RPMI7951 (cell line): ENCODE measurements at places on chromosomes 2 and 18.

DNA sequence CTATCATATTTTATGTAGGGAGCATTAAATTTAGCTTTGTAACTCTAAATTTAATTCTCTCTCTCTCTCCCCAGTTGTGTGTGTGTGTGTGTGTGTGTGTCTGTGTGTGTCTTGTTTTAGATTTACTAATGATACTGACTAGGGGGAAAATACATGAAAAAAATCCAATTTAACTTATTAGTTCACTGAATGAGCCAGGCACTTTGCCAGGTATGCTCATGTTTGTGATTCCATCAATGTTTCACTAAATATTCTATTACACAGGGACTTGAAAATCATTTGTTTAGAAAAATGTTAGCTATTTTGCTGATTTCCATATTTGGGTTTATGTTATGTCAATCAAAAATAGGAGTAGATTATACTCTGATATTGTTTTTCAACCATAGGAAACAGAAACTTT, 203.7 kb upstream of the ZNF804A start:
- DNase-seq, result no peak

- DNase-seq, result peak; percentile 40
Measured at GRCh38 chr2:234435836-234436481, 60.9 kb downstream of the ARL4C start.

DNA sequence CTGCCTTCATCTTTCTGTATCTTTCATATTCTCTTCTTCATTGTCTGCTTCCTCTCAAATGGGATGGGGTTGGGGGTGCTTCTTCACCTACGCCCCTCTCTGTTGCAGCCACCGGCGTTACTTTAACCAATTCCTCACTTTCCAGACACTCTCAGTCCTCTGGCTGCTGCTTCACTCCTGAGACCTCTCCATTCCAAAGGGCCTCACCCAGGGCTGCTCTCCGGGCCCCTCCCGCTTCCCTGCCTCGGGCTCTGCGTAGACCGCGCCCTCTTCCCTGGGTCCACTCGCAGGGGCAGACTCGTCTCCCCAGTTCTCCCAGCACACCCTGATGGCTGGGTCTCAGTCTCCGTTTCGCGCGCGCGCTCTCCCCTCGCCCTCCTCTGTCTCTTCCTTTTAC, 926 bp downstream of the SERPINB8 start:
- DNase-seq, result peak; percentile 62

GRCh38 chr18:37667836-37668235, 102.2 kb upstream of the CELF4 start:
- no peak for DNase-seq

DNA sequence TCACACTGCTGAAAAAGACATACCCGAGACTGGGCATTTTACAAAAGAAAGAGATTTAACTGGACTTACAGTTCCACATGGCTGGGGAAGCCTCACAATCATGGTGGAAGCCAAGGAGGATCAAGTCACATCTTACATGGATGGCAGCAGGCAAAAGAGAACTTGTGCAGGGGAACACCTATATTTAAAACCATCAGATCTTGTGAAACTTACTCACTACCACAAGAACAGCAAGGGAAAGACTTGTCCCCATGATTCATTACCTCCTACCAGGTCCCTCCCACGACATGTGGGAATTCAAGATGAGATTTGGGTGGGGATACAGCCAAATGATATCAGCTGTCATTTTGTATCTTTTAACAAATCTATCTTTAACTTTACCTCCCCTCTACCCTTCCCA, 251.1 kb upstream of the RASGRP3 start:
- peak; percentile 26 for DNase-seq

DNA sequence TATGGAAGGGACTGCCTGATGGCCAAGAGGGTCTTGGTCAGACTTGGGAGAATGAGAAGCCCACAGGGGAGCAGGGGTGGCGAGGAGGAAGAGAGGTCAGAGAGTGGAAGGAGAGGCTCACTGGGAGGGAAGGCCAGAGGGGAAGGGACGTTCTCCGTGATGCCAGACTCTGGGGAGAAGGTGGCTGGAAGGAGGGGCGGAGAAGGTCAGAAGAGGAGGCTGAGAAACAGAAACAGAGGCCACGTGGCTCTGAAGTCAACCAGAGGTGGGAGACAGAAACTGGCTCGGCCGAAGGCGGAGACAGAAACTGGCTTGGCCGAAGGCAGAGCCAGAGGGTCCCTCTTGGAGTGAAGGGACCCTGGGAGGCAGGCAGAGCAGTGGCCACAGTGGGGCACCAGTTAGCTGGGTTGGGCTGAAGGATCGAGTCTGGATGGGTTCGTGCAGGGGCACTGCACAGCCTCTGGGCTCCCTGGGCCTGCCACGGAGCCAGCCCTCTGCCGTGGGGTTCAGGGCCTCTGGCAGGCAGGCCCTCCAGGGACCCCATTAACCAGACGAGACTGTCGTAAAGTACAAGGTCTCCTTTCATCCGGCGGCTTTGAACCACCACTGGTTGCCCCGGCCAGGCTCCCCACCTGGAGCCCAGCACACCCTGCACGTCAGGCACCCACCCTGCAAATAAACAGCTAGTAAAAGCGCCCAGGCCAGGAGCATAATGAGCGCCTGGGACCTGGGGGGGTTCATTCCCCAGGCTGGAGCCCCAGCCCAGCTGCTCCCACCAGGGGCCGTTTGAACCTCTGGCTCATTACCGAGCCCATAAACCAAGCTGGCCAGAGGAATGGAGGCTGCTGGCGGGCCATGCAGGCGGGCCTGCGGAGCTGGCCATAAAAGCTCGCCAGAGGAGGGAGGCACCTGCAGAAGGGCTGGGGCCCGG, 218.8 kb downstream of the DYSF start:
- no peak for DNase-seq

- DNase-seq, result peak; percentile 76
Measured at GRCh38 chr2:118059919-118060478, 28.3 kb upstream of the INSIG2 start.

GRCh38 chr2:173392731-173393130, 38.1 kb downstream of the CDCA7 start:
- no peak for DNase-seq

DNA sequence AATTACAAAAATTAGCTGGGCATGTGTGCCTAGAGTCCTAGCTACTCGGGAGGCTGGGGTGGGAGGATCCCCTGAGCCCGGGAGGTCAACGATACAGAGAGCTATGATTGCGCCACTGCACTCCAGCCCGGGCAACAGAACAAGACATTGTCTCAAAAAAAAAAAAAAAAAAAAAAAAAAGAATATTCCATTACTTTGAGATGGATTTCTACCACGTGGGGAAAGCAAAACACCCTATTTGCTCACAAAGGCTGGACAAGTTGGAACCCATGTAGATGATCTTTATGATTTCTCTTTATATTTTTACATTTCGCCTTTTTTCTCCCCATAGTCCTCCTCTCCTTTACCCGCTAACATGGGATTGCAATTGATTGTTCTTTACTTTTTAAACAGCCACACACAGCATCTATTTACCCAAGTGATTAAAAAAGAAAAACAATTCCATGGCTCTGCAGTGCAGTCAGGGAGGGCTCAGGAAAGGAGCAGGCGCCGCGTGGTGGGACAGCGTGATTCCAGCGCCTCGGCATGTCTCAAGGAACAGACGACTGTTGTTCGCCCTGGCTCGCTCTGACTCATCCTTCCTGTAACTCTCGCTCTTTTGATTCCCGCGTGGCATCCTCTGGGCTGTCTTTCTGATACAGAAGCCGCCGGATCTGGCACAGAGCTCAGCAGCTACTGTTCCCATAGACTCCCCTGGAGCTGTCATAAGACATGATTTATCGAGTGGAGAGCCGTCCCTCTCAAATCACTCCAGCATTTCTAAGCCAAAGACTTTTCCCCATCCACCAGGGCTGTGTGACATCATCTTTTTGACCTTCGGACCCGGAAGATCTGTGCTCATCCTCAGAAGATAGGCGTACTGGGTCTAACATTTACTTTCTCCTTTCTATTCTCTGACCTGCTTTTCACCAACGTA, 230.4 kb upstream of the AGAP1 start:
- peak; percentile 94 for DNase-seq

DNA sequence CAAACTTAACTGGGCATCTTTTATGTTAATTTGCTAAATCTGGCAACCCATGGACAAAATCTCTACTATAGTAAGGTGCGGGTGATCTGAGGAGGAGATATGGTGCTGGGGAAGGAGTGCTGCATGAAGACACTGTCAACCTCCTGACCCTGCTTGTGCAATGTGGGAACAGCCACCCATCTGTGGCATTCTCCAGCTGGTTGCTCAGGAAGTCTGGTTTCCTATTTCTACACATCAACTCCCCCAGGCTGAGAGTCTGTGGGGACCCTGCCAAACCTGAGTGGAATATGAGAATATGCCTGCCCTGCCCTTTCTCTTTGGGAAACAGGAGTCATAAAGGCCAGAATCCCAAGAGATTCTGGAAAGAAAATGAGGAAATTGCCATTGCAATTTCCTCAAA, 60.1 kb upstream of the PAX3 start:
- peak; percentile 99 for DNase-seq

GRCh38 chr18:58800582-58800981, 64.1 kb upstream of the ZNF532 start:
- no peak for DNase-seq

- no peak for DNase-seq
Measured at GRCh38 chr2:101882769-101883307, 108.9 kb upstream of the IL1R2 start.

DNA sequence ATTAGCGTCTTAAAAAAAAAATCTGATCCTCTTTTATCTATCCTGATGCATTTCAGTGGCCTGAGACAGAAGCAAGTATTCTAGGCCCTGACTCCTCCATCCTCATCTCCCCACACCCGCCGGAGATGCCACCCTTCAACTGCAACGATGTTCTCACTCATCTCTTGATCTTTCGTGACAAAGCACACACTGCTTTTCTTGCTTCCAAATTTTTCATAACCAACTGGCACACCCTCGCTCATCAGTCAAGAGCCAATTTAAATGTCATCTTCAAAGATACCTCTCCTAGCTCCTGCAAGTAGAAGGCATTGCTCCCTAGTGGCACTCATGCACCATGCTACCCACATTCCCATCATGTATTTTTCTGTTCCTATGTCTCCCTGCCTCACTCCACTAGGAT, 115.0 kb downstream of the STK39 start:
- no peak for DNase-seq

- DNase-seq, result no peak
Measured at GRCh38 chr2:234835738-234836137, 116.1 kb upstream of the SH3BP4 start.

- peak; percentile 91 for DNase-seq
Measured at GRCh38 chr2:39523308-39524044, 86.4 kb upstream of the MAP4K3 start.

DNA sequence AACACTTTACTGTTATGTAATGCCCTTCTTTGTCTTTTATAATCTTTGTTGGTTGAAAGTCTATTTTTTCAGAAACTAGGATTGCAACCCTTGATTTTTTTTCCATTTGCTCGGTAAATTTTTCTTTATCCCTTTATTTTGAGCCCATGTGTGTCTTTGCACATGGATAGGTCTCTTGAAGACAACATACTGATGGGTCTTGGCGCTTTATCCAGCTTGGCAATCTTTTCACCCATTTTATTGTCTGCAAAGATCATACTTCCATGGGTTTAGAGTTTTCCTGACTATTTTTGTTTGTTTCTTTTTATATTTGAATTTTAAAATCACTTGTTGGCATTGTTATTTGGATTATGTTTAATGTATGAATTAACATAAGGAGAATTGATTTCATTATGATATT, 27.0 kb downstream of the ACOXL start:
- no peak for DNase-seq

- no peak for DNase-seq
Measured at GRCh38 chr2:203436496-203436895, 98.6 kb downstream of the RAPH1 start.

DNA sequence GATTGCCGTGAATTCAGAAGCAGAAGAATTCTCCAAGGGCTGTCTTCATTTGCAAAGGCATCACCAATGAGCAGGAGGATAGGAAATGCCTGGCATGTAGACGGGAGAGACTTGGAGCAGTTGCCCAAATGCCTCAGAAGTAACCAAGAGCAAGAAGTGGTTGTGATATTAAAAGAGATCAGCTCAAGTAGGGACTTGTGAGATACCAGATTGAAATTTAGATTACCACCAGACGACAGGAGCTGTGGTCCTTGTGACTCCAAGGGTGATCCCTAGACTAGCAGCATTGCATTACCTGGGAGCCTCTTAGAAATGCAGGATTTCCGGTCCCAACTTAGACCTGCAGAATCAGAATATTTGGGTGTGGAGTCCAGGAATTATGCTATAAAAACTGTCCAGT, 228.6 kb upstream of the EPAS1 start:
- no peak for DNase-seq

GRCh38 chr2:72937356-72937669, 20.0 kb downstream of the EMX1 start:
- no peak for DNase-seq

DNA sequence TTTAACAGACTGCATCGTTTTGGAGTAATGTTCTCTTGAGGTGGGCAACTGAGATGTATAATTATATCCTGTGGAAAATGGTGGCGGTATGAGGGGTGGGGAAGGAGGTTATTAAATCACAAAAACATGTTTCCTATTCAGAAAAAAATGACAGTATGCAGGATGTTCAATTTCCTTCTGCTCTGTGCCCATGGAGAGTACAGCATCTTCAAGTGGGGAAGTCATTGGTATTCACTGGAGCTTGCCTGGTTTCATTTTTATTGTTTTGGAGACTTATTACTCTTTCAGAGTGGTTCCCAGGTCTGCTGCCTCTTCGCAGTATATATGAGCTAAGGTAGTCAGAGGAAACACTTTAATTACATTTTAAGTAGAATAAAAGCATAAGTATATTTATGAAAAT, 318.8 kb upstream of the RAB12 start:
- no peak for DNase-seq

DNA sequence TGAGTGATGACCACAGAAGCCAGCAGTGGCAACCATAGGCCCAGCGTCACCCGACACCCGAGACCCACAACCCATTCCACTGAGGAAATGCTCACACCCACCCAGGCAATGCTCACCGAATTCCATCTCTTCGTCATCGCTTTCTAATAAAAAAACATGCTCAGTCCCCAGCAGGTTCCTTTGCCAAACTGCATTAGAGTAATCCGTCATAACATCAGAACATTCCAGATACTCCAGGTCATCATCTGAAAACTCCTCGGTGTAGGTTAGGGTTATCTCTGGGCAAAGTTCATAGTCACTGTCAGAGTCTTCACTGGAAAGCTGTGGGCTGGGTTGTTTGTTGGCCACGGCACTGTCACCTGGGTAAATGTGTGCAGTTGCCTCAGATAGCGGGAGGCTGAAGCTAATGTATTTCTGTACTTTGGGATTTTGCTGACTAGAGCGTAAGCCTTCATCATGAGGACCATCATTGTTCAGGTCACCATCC, 49.3 kb downstream of the ALPK2 start:
- DNase-seq, result peak; percentile 73

GRCh38 chr2:234992196-234992595, 40.4 kb downstream of the SH3BP4 start:
- no peak for DNase-seq
